ENCODE measurements at places on chromosomes 1 and 21.

DNA sequence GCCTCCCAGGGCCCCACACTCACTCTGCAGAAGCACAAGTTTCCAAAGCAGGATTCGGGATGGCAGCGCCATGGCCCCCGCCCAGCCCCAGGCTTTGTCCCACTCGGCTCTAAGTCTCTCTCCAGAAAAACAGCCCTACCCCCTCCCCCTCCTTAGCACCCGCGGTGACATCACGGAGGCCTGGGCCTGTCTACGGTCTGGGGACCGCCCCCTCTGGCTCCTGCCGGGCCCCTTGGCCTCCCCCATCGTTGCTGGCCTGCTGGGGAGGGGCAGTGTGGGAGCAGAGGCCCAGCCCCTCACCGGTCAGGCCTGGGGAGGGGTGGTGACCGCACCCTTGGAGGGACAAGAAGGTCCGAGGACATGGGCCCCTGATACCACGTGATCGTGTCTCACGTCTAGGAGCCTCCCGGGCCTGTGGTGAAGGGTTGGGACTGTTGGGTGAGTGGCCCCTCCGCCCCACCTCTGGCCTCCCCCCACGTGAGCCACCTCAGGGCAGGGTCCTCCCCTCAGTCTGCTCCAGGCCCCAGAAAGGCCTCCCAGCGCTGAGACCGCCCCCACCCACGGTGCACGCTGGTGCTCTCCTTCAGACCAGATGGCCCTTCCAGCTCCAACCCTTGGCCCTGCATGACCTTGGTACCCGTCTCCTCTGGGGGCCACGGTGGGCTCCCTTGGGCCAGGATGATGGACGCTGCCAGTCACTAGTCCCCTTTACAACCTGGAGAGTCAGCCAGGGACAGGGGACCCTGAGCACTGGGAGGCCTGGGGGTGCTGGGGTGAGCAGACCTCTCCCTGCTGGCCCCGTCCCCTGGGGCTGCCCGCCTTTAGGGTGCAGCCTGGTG, at the start of gene MXRA8:
TSS of gene MXRA8 (minus strand) at position 123 of the 839 bp plus-strand sequence. CDS start at position 72, 51 bp downstream.
- no peak for DNase-seq

DNA sequence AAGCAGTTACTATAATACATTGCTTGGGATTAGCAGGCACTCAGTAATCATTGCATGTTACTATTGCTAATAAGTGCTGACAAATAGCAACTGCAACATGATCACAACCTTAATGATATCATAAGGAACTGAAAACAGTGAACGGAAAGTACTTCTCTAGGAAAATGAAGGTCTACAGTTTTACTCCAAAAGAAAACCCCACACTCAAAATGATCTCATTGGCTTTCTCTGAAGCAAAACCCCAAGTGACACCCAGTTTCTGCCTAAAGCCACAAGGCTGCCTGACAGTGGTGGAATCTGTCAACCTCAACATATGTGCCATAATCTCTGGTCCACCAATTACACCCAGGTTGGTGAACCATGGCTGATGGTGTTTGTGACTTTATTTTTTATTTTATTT, 137.6 kb downstream of the PTGER3 start:
- no peak for DNase-seq

DNA sequence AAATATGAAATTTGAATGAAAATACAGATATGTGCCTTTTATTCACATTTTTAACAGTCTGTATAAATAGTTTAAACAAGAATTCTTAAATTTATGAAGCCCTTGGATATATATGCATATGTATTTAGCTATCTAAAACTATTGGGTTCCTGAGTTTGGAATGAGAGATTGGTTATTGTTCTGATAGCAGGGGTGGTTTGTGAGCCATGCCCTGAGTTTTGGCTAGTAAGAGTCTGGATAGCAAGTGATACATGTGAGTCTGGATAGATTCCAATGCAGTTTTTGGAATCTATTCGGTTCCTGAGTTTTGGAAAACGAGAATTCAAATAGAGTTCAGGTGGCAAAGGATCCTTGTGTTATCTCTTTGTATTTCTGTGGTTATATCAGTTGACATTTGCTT, 2.8 kb downstream of the MAN1A2 start:
- DNase-seq = no peak

GRCh38 chr1:202201266-202201665, 7.7 kb downstream of the LGR6 start:
- DNase-seq = no peak

DNA sequence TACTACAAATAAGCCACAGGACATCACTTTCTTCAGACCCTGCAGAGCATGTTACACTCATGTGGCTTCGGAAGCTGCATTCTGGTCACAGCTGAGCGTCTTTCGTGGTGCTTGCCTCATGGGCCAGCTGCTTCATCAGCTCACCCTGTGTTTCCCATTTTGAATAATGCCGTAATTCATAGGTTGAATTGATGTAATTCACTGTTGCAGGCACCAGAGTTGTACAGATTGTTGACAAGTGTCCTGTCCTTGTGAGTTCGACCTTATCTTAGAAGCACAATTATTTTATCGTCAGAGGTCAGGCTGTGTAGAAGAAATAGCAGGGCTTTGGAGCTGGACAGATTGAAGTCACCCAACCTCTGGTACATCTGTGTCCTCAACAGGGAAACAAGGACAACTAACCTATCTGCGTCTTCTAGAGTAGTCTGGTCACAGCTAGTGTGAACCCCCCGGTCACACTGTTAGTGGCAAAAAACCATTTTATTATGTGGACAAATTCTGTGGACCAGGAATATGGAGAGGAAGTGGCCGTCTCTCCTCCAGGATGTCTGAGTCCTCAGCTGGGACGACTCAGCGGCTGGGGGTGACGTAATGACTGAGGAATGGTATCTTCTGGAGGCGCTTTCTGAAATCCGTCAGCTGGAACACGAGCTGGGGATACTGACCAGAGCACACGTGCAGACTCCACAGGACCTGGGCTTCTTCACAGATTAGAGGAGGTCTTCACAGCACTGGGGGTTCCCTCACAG, 17.8 kb downstream of the PKNOX1 start:
- no peak for DNase-seq

DNA sequence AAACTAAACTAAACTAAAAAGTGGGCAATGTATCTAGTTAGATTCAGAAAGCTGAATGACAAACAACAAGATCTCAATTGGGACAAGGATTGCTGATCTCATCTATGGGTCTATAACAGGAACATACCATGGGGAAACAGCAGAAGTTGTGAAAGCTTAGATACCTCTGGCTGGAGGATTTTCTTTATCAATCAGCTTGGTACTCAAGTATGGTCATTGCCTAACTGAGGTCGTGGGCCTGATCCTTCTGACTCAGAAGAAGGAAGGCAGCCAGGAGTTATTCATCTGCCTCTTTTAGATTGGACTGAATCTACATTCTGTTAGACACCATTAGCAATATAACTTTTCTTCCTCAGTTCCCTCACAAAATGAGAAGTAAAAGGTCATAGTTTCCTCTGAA, 39.7 kb downstream of the DNTTIP2 start:
- no peak for DNase-seq

DNA sequence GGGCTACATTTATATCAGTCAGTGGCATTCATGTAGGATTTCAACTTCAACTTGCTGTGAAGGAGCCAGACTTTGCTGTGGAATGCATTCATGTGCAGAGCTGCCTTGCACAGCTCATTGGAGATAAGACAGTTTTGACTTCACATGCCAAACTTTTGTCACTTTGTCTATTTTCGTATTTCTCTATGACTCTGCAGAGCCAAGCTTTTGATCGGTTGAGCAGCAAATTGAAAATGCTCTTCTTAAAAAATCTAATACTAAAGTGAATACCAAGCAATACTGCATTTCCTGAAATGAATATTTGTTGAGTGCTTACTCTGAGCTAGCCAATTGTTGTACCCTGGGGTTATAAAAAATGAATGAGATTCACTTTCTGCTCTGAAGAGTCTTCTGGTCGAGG, 388.7 kb downstream of the ST6GALNAC3 start:
- DNase-seq = no peak

- no peak for DNase-seq
Measured at GRCh38 chr1:159214149-159214760, 9.6 kb downstream of the ACKR1 start.

GRCh38 chr1:197838836-197839235, 63.6 kb upstream of the DENND1B start:
- DNase-seq = no peak

DNA sequence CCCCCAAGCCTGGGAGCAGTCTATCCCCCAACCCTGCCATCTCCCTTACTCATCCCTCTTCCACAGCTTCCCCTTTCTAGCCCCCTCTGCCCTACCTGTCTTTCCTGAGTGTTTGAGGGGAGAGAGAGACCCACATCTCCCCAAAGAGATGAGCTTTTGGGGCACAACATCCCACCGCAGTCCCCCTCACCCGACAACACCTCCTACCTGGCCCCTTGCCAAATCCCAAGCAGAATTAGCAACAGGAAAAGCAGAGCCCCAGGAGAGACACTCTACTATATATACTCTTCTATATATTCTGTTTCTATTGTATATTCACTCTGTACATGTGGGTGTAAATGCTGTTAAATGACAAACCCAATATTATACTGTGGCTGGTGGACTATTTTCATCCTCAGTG, 9.9 kb upstream of the KCNC4 start:
- no peak for DNase-seq

All from stimulated activated CD8-positive, alpha-beta memory T cell treated with anti-CD3 and anti-CD28 coated beads, Interleukin-4, amount 100 ng/mL, for 4 hours (primary cell).